ENCODE measurements at places on chromosomes 6 and 20.

- DNase-seq: no peak
Measured at GRCh38 chr6:169994739-169995138, 243.3 kb downstream of the ERMARD start.

- no peak for DNase-seq
Measured at GRCh38 chr6:142500250-142500786, 198.5 kb downstream of the ADGRG6 start.

DNA sequence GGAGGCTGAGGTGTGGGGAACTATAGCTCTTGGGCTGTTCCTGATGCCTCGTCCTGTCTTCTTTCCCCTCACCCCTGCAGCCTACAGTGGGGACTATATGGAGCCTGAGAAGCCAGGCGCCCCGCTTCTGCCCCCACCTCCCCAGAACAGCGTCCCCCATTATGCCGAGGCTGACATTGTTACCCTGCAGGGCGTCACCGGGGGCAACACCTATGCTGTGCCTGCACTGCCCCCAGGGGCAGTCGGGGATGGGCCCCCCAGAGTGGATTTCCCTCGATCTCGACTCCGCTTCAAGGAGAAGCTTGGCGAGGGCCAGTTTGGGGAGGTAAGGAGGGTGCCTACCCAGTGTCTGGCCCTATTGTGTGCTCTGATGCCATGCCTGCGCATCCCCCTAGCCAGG lies 11.5 kb upstream of the GTF2H4 start:
- no peak for DNase-seq

GRCh38 chr6:121344539-121344938 lies 10.3 kb upstream of the TBC1D32 start:
- no peak for DNase-seq

DNA sequence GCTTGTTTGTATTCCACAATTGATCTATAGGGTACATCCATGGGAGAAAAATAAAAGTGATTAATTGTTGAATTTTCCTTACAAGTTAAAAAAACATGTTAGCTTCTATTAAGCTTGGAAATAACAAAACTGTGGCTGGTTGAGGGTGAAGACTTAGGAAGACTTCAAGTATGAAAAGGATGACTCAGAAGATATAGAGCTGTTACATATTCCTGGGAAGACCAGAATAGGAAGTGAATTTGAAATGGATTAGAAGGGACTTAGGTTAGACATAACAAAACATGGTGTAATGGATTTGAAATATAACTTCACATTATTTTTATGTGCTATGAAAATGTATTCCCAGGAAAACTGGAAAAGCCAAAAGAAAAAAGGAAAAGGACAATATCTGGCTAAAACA lies 732.2 kb downstream of the HDGFL1 start:
- no peak for DNase-seq

DNA sequence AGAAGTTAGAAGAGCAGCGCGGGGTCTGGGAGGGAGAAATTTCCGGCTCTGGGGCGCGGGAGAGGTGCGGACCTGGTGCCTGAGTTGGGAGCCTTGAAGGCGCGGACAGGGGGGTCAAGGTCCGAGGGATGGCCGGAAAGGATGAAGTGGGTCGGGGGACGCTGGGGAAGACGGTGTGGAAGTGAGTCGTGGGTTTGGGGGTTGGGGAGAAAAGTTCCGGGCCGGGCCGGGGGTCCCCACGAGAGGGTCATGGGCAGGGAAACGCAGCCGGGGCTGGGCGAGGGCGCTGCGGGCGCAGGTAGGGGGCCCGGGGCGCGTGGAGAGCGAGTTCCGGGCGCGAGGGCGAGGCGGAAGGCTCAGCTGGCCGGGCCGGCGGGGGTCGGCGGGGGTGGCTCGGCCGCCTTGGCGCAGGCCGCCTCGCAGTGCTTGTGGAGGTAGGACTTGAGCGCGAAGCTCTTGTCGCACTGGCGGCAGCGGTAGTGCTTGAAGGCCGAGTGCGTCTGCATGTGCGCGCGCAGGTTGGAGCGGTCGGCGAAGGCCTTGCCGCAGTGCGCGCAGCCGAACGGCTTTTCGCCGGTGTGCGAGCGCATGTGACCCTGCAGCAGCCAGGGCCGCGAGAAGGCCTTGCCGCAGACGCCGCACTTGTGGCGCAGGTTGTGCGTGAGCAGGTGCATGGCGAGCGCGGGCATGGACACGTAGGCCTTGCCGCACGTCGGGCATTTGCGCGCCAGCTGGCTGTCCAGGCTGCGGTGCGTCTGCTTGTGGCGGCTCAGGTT lies 10.5 kb upstream of the SRXN1 start:
- no peak for DNase-seq

Data from stimulated activated CD4-positive, alpha-beta T cell treated with anti-CD3 and anti-CD28 coated beads, Interleukin-12 subunit alpha, Interleukin-12 subunit beta, amount 100 ng/mL, for 4 hours (primary cell).